GM12864 (cell line): ENCODE measurements at places on chromosomes 6 and 20.
A peak's percentile ranks its signal among the peaks of the same experiment; 100 is the strongest.

DNA sequence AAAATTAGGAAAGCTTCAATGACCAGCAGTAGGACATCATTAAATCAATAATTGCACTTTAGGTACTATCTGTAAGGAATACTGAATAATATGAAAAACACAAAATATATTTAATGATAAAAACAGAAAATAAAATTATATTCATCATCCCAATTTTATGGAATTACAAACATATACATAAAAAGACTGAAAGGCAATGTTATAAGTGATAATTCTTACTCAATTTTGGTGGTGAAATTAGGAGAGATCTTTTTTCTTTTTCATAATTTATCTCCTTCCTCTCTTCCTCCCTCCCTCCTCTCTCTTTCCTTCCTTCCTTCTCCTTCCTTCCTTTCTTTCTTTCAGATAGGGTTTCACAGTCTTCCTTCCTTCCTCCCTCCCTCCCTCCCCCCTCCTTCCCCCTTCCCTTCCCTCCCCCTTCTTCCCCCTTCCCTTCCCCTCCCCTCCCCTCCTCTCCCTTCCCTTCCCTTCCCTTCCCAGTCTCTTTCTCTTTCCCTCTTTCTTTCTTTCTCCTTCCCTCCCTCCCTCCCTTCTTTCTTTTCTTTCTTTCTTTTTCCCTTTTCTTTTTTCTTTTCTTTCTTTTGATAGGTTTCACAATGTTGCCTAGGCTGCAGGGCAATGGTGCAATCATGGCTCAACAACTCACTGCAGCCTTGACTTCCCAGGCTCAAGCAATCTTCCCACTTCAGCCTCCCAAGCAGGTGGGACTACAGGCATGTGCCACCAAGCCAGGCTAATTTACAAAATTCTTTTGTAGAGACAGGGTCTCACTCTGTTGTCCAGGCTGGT, 36.8 kb downstream of the RSPH3 start:
- no peak for DNase-seq

GRCh38 chr20:33082546-33082945, 3.1 kb downstream of the BPIFB4 start:
- no peak for DNase-seq

DNA sequence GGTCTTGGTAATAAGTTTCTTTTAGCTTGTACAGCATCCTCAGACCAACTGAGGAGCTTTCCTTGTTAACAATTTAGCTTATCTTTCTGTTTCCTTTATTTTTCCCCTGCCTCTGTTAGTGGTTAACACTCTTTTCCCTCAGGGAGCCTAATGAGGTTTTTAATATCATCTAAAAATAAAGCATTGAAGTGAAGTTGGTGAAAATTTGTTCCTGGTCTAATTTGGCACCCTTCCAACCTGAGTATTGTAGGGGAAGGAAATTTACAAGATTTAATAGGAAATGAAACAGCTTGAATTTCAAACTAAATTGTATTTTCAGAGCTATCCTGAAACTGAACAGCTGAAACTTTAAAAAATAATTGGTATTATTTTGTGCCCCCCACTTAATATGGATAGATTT, 28.1 kb upstream of the VAPB start:
- no peak for DNase-seq

- peak; percentile 29 for DNase-seq
These were observed 262.4 kb downstream of the PLCB1 start for GRCh38 chr20:8394308-8394945.

- DNase-seq = no peak
These were observed 368.2 kb upstream of the CITED2 start for GRCh38 chr6:139742671-139743070.

- no peak for DNase-seq
These were observed 13.8 kb downstream of the UTRN start for GRCh38 chr6:144298916-144299315.

DNA sequence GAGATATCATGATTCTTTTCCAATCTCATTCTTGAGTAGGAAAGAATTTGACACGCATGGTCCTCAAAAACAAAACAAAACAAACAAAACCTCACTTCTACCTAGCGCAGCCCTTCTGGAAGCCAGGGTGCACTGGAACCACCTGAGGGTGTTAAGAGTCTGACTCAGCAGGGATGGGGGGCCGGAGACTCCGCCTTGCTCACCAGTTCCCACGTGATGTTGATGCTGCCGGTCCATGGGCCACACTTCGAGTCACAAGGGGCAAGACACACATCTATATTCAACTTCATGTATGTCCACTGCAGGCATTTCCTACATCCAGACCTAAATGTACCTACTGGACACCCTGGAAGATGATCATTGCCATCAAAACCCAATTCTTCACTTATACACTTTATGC, 30.4 kb downstream of the BFSP1 start:
- DNase-seq = no peak

GRCh38 chr20:62902926-62903615, 23.2 kb downstream of the DIDO1 start:
- DNase-seq = no peak

- DNase-seq = no peak
These were observed 29.5 kb downstream of the CDYL start for GRCh38 chr6:4805553-4806336.

DNA sequence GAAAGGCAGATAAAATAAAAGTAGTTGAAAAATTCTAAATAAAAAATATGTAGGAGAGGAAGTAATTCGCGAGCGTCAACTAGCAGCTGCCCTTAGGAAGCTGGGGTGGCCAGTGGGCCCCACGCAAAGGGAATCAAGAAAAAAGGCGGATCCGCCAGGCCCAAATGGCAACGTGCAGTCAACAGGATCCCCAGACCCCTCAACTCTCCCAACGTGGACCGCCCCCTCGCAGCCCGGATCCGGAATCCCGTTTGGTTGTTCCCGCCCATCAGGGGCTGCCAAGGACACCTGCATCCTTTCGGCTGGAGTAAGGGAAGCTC, 296 bp downstream of the DZANK1 start:
- DNase-seq = no peak

- no peak for DNase-seq
These were observed 197.9 kb downstream of the TFAP2C start for GRCh38 chr20:56826705-56827665.

- no peak for DNase-seq
These were observed 31.6 kb upstream of the SNX9 start for GRCh38 chr6:157791450-157791849.

DNA sequence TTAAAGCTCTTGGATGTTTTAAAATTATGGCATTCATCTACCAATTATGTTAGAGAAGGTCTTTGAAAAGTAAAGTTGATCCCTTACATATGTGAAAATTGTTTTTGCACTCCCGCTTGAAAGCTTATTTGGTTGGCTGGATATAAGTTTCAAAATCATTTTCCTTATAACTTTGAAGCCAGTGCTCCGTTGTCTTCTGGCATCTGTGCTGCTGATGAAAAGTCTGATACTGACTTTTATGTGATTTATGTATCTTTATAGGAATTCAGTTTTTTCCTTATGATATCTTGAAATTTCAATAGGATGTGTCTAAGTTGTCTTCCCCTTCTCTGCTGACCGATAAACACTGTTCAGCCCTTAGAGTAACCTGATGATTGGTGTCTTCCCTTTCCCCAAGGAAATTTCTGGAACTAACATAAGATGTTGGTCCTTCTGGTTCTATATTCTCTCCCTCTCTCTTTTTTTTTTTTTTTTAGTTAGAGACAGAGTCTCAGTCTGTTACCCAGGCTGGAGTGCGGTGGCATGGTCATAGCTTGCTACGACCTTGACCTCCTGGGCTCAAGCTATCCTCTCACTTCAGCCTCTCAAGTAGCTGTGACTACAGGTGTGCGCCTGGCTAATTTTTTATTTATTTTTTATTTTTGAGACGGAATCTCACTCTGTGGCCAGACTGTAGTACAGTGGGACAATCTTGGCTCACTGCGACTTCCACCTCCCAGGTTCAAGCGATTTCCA, 12.7 kb downstream of the PANK2 start:
- no peak for DNase-seq

DNA sequence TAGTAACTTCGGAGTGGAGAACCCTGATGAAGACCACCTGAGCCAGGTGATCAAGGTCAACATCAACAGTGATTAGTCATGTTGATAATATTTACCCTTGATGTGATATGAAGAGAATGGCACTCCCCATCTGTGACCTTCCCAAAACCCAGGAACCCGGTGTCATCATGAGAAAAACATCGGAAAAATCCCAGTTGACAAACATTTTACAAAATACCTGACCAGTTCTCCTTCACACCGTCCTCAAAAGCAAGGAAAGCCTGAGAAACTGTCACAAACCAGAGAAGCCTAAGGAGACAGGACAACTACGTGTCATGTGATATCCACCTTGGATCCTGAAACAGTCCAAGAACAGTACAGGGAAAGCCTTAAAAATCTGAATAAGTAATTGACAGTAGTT, 197.3 kb downstream of the ZMYND8 start:
- DNase-seq = no peak

- no peak for DNase-seq
These were observed 725 bp downstream of the EEF1A1 start for GRCh38 chr6:73519926-73520687.

- no peak for DNase-seq
These were observed 17.3 kb downstream of the PHACTR1 start for GRCh38 chr6:12733876-12734275.

- DNase-seq = peak; percentile 62
These were observed 84.3 kb upstream of the TMEM181 start for GRCh38 chr6:158475344-158476302.

DNA sequence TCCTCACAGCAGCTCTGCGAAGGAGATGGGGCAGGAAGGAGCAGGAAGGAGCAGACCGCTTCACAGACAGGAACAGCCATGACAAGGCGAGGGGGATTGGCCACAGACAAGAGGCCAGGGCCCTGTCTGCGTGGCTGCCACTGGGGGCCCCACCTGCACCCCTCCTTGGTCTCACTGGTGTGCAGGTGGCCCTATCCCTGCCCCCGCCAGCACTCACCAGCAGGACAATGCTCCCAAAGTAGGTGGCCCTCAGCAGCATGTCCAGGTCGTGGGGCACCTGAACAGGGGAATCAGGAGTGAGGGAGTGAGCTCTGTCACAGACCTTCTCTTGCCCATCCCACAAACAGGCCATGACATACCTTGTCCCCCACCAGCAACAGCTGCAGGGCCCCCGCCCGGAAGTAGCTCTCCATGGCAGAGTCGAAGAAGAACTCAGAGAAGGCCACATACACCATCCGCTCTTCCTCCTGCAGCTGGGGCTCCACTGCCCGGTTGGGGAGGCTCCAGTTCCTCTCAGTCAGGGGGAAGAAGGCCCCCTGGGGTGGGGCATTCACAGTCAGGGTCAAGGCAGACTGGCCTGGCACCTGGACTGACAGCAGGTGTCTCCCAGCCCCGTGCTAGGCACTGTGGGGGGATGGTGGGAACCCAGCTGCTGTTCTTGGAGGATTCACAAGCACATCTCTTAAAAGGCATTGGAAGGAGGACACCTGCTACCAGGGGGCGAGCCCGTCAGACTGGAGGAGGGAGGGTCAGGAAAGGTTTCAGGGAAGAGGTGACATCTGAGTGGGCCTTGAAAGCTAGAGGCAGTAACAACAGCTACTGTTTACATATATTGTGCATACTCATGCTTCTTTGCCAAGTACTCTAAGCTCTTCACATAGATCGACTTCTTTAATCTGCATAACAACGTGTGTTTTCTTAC, 7.1 kb downstream of the PLTP start:
- no peak for DNase-seq

DNA sequence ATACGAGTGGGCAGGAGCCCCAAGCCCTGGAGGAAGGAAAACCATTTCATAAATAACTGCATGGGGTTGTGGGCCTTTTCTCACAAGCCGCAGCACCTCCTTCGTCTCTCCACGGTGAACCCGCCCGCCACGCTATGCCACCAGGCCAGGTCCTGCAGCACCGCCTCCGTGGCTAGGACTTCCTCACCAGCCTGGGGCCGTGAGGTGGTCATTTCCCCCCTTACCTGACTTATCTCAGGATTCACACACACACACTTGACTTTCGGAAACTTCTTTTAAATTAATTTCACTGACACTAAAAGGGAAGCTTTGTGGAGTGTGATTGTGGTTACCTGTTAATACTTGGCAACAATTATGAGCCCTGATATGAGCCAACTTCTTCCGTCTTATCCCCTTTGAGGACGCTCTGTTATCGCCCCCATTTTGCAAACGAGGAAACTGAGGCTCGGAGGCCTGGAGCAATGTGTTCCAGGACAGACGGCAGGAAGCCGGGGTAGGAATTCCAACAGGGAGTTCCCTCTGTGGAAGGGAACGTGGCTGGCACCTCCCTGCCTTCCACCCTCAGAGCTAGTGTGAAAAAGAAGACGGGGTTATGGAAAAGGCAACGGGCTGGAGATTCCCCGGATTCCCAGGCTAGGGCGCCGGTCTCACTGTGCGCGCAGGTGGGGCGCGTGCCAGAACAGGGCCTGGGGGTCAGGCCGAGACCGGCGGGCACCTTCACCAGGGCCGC, 817 bp upstream of the SLCO4A1 start:
- DNase-seq = no peak

- no peak for DNase-seq
These were observed 3.6 kb upstream of the CSTL1 start for GRCh38 chr20:23435626-23436539.

GRCh38 chr6:77403424-77403823, 59.9 kb downstream of the HTR1B start:
- DNase-seq = no peak

GRCh38 chr6:96934087-96934486, 9.6 kb downstream of the KLHL32 start:
- DNase-seq = no peak

DNA sequence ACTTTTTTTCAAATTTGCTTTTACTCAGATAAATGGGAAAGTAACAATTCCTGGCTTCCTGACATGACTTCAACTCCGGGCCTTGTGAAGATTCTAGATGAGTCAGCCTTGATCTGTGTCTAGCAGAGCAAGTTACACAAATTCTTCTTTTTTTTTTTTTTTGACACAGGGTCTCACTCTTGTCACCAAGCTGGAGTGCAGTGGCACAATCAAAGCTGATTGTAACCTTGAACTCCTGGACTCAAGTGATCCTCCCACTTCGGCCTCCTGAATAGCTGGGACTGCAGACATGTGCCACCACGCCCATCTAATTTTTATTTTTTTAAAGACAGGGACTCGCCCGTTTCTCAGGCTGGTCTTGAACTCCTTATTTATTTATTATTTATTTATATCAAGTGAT, 7.3 kb upstream of the ARHGAP18 start:
- no peak for DNase-seq

GRCh38 chr6:75431379-75431778, 62.2 kb downstream of the FILIP1 start:
- DNase-seq = no peak

DNA sequence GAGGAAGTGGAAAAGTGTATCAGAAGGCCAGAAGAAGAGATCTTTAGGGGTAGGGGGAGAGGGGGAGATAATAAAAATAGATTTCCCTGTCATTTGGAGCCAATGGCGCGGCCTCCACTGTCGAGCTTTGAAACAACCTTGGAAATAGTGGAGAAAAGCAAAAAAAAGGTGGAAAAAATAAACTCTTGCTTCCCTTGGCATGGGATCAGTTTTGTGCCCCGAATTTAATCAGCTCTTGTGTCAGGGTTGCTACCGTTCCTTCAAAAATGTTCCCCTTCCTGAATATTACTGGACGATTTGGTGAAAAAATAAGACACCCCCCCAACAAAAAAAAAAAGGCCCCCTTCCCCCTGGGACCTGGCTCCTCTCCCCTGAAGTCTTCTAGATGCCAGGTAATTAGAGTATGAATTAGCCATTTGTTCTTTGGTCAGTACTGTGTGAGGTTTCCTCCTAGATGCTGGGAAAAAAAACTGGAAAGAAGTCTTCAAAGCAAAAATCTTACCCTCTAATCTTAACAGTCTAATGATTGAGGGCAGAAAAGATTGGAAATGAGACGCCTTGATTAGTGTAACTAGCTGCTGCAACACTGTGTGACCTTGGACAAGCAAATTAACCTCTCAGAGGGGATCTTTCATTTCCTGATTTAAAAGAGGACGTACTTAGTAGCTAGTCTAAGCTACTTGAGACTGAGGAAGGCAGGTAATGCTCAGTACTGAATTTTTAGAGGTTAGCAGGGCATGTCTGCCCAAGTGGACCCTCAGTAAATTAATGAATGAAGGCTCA, 872 bp upstream of the RBM39 start:
- peak; percentile 77 for DNase-seq
